NAMALWA (cell line): ENCODE measurements at places on chromosomes 13 and 19.

- no peak for DNase-seq
Observed at GRCh38 chr13:24605923-24606372, 74.3 kb upstream of the ATP12A start.

GRCh38 chr19:45771311-45771933, 2.4 kb upstream of the SIX5 start:
- no peak for DNase-seq

GRCh38 chr19:15954820-15955219, 6.0 kb downstream of the OR10H4 start:
- no peak for DNase-seq

DNA sequence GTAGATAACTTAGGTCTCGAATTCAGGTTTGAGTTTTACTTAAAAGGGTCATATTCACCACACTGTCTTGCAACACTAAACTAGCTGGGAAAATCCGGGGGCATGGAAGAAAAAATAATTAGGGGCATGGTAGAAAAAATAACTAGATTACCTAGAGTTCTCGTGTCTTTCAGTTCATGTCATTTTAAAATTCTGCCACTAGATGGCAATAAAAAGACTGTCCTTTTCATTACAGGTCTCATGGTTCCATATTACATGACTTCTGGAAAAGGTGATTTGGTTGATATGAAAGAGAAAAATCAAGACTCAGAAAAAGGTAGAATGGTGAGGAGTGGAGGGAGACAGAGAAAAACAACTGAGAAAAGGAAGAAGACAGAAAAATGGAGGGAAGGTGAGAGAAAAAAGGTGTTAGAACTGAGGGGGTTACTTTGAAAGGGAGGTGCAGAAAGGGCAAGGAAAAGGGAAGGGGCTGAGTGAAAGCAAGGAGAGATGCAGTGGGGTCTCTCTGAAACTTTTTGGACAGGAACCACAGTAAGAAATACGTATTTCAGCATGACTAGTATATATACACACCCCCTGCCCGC, 299.0 kb downstream of the KLF12 start:
- peak; percentile 80 for DNase-seq

- DNase-seq: no peak
Observed at GRCh38 chr13:84972907-84973306, 826.3 kb downstream of the SLITRK6 start.

GRCh38 chr13:79986890-79987289, 354.0 kb downstream of the SPRY2 start:
- DNase-seq: no peak
